RWPE2 (cell line): ENCODE measurements at places on chromosomes 11 and 22.

- no peak overlapping the region for H3K4me3 ChIP-seq
- H3K4me1 ChIP-seq: peaks cover 6% of the 10 kb centered on the region
- H3K27ac ChIP-seq: no peak overlapping the region
- H3K36me3 ChIP-seq: no peaks in the 10 kb centered on the region
- no peak for DNase-seq
- H3K27me3 ChIP-seq: peaks cover 4% of the 10 kb centered on the region
These were observed 121.3 kb upstream of the CADM1 start for GRCh38 chr11:115625502-115625901.

GRCh38 chr22:40020956-40021355, 26.2 kb downstream of the FAM83F start:
- H3K4me3 ChIP-seq: no peak overlapping the region
- peaks cover 22% of the 10 kb centered on the region for H3K36me3 ChIP-seq
- no peaks in the 10 kb centered on the region for H3K27me3 ChIP-seq
- no peak overlapping the region for H3K27ac ChIP-seq
- DNase-seq: no peak
- peaks cover 23% of the 10 kb centered on the region for H3K4me1 ChIP-seq

- no peak for DNase-seq
- no peak overlapping the region for H3K27ac ChIP-seq
- no peaks in the 10 kb centered on the region for H3K27me3 ChIP-seq
- H3K4me3 ChIP-seq: no peak overlapping the region
These were observed 43.0 kb downstream of the BTG4 start for GRCh38 chr11:111469200-111469599.

DNA sequence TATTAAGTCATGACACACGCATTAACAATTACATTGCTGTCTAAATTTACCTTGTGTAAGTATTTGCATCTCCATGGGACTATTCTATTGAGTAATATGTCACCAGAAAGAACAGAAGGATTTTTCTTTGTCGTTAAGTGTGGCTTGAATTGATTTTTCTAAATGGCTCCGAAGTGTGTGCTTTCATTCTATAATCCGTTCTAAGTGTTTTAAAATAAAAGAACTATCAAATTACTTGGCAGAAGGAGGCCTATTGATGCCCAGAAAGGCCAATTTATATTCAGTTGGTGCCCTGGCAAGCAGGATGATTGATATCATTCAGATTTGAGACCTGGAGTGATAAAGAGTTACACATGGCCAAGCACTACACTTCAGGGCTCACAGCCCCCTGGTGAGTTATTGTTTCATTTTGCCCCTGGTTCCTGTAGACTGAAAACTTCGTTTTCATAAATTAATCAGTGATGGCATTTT, 538.9 kb upstream of the ANO5 start:
- no peaks in the 10 kb centered on the region for H3K36me3 ChIP-seq
- no peak overlapping the region for H3K27ac ChIP-seq
- no peaks in the 10 kb centered on the region for H3K4me1 ChIP-seq
- H3K4me3 ChIP-seq: no peak overlapping the region
- DNase-seq: no peak

DNA sequence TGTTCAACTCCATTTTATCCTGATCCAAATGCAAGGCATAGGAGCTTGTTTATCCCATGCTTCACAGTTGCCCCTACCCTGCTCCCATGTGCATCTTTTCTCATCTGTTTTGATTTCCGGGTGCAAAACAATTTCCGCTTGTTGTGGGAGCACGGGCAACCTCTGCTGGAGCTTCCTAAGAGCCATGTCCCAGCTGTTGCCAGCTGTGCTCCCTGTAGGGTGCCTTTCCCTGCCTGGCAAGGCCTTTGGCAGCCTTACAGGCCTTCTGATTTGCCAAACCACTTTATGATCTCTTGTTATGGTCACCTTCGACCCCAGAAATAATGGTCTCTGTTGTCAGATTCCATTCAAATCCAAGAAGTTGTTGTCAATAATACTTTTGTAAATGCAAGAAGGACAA, 1038.5 kb downstream of the OPCML start:
- DNase-seq: no peak
- no peak overlapping the region for H3K4me3 ChIP-seq
- H3K27me3 ChIP-seq: no peaks in the 10 kb centered on the region
- H3K4me1 ChIP-seq: peaks cover 2% of the 10 kb centered on the region
- H3K36me3 ChIP-seq: no peaks in the 10 kb centered on the region
- H3K27ac ChIP-seq: no peak overlapping the region

DNA sequence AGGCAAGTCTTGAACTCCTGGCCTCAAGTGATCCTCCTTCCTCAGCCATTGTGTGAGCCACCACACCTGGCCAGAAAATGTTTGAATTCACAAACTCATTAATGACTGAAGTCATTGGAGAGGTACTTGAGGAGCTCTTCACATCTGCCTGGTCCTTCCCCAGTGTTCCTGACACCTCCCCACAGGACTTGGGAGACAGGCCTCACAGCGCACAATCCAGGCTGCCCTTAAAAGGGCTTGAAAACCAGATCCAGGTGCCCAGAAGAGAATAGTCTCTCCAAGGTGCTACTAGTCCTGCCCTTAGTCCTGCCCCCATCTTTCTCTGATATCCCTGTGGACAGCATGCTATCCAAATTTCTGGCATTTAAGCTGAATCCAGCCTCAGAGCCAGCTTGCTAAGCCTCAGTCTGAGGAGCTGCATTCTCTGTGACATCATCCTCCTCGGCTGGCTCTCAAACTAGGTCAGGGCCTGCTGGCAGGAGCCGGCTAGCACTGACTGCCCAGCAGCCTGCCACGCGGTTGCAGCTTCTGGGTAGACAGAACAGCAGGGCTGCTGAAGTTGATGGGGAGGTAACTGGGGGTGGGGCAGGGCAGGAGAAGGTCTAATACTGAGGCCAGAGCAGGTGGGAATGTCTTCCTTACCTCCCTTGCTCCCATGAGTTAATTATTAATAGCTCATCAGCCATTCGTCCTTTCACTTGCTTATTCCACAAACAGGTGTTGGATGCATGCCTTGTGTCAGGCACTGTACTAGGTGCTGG, 35.3 kb upstream of the NECTIN1 start:
- H3K36me3 ChIP-seq: no peaks in the 10 kb centered on the region
- H3K27ac ChIP-seq: no peak overlapping the region
- H3K4me3 ChIP-seq: no peak overlapping the region
- peaks cover 5% of the 10 kb centered on the region for H3K4me1 ChIP-seq

DNA sequence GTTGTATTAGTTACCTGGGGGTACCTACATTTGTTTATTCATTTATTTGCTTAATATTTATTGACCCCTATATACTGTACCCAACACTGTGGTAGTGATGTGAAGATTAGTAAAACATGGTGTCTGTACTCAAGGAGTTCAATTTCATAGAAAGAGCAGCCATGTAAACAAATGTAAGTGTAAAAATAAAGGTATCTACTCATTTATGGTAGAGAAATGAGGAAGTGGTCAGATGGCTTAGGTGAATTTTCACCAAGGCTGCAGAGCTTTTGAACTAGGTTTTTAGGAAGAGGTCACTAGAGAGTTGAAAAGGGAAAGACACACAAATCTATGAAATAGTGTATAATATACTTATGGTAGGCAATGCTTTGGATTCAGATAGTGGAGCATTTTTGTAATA, 11.1 kb downstream of the CTR9 start:
- H3K36me3 ChIP-seq: peaks cover 100% of the 10 kb centered on the region
- no peak overlapping the region for H3K27ac ChIP-seq
- no peak for DNase-seq
- no peak overlapping the region for H3K4me3 ChIP-seq
- no peaks in the 10 kb centered on the region for H3K4me1 ChIP-seq

DNA sequence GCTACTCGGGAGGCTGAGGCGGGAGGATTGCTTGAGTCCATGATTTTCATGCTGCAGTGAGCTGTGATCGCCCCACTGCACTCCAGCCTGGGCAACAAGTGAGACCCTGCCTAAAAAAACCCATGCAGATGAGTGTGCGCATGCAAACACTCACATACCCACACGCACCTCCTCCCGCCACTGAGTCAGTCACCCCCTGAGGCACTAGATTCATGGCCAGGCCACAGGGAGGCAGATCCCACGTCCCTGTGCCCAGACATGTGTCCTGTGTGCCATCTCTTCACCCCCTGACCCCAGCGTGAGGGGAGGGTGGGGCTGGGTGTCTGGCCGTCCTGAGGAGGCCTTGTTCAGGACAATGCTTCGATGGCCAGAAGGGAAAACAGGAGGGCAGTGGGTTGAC, 15.5 kb downstream of the RELT start:
- no peak for DNase-seq
- no peaks in the 10 kb centered on the region for H3K27me3 ChIP-seq
- no peak overlapping the region for H3K27ac ChIP-seq
- peaks cover 32% of the 10 kb centered on the region; the same call in 1 of the 2 replicates for H3K36me3 ChIP-seq
- H3K4me1 ChIP-seq: peaks cover 16% of the 10 kb centered on the region
- H3K4me3 ChIP-seq: no peak overlapping the region

- H3K4me1 ChIP-seq: peaks cover 44% of the 10 kb centered on the region
- DNase-seq: no peak
- H3K4me3 ChIP-seq: peak within 1 kb of the TSS; percentile 91
- H3K27me3 ChIP-seq: no peaks in the 10 kb centered on the region
- H3K36me3 ChIP-seq: peaks cover 37% of the 10 kb centered on the region
These were observed at the start of gene FTH1 for GRCh38 chr11:61967116-61967923. Gene FTH1, minus strand, starts transcription at chr11:61967634. Its CDS starts 209 bp downstream, at chr11:61967425.

DNA sequence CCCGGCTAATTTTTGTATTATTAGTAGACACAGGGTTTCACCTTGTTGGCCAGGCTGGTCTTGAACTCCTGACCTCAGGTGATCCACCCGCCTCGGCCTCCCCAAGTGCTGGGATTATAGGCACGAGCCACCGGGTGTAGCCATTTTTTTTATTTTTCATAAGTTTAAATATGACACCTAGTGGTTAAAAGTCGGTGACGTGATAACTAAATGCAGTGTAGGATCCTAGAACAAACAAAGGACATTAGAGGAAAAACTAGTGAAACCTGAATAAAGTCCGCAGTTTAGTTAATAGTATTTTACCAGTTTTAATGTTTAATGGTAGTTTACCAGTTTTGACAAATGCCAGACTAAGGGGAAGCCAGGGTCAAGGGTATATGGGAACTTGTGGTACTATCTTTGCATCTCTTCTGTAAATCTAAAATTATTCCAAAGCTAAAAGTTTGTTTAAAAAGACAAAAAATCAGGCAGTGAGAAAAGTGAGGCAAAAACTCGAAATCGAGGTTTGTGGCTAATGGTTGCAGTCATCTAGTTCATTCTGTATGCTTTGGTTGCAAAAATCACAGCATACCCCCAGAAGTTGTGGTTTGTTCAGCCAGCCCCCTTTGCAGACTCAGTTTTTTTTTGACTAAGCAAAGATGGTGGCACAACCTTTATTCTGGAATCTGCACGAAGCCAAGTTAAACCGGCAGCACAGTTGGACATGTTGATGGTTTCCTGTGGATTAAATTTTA, 29.6 kb downstream of the TOM1 start:
- H3K27me3 ChIP-seq: no peaks in the 10 kb centered on the region
- no peak overlapping the region for H3K27ac ChIP-seq
- no peak overlapping the region for H3K4me3 ChIP-seq
- H3K36me3 ChIP-seq: peaks cover 16% of the 10 kb centered on the region; the same call in 1 of the 2 replicates
- DNase-seq: no peak
- H3K4me1 ChIP-seq: no peaks in the 10 kb centered on the region

- peaks cover 21% of the 10 kb centered on the region for H3K4me1 ChIP-seq
- H3K36me3 ChIP-seq: peaks cover 4% of the 10 kb centered on the region
- H3K4me3 ChIP-seq: no peak overlapping the region
- no peaks in the 10 kb centered on the region for H3K27me3 ChIP-seq
- no peak overlapping the region for H3K27ac ChIP-seq
- no peak for DNase-seq
These were observed 45.0 kb downstream of the TEAD1 start for GRCh38 chr11:12719221-12719620.
